Anterior cingulate cortex (tissue), 58 donors: ENCODE measurements at places on chromosomes 1 and 21.

GRCh38 chr1:182927693-182928433 lies 25.1 kb downstream of the SHCBP1L start:
- no peak for DNase-seq

GRCh38 chr1:228008391-228009115 lies 1.8 kb downstream of the WNT3A start:
- DNase-seq: no peak

DNA sequence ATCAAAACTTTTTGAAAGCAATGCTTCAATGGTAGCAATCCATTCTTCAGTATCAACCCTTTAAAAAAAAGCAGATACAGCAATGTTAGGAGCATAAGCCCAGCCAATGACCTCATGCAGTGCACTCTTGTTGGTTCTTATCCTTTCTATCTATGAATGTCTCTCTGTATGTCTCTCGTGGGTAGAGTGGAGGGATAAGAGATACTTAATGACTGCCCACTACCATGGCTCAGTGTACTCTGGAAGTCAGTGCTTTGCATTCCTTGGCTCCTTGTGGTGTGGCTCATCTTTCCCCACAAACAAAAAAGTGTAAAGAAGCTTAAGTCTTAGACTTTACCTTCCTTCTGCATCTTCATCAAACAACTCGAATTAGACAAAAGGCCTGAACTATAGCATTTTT lies 50.3 kb downstream of the PCSK9 start:
- DNase-seq: no peak

GRCh38 chr1:222095606-222096475 lies 354.0 kb upstream of the DUSP10 start:
- no peak for DNase-seq

- no peak for DNase-seq
These were observed 25.0 kb downstream of the PTPN22 start for GRCh38 chr1:113846391-113847035.

- no peak for DNase-seq
These were observed 18.6 kb downstream of the TMPRSS2 start for GRCh38 chr21:41489329-41489728.

GRCh38 chr1:105591681-105592080 lies 1464.8 kb upstream of the PRMT6 start:
- no peak for DNase-seq

DNA sequence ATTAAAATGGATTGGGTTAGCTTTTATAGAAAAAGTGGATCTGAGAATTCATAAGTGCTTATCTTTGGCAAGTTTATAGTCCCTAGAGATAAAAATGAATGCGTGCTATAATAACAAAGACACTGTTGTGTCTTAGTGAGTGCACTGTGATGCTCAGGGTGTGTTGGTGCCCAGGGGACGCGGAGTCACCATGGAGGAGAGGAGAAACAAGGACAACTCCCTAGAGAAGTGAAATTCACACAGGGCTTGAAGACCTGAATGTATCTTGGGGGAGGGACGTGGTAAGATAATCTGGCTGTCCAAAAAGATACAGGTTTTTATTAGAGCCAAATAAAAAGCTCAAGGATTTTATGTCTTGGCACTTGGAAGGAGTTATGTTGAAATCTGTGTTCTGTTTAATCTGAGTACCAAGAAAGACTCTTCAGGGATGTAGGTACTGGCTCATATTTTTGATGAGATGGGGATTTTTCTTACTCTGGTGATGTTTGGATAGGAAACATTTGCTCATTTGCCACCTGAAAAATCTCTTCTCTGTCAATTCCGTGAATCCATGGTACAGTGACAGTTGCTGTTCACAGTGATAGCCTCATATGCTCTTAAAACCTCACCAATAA lies 9.6 kb downstream of the SMYD2 start:
- DNase-seq: no peak

GRCh38 chr1:234533034-234533891 lies 54.3 kb upstream of the TARBP1 start:
- DNase-seq: no peak

DNA sequence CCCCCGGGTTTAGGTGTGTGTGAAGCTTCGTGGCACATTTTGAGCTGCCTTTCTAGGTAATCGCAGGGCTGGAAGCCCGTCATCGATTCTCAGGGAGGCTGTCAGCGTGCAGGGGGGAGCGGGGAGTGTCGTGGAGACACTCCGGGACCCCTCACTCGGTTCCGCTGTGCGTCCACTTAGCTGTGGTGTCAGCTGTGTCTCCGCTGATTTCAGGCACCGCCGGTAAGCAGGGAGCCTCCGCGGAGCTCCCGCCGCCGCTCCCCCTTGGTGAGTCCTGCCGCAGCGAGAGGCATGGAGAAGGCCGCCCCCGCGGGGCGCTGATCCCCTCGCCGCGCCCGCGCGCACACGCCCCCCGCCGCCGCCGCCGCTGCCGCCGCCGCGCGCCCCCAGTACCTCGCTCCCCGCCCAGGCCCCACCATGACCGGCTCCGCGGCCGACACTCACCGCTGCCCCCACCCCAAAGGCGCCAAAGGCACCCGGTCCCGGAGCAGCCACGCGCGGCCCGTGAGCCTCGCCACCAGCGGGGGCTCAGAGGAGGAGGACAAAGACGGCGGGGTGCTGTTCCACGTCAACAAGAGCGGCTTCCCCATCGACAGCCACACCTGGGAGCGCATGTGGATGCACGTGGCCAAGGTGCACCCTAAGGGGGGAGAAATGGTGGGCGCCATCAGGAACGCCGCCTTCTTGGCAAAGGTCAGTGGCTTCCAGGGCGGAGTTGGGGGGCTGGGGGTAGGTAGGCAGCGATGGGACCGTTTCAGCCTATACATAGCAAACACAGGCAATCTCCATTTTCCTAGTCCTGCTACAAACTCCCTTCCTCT lies 995 bp downstream of the VASH2 start:
- DNase-seq: no peak

GRCh38 chr1:2060535-2060934 lies 10.3 kb downstream of the PRKCZ start:
- DNase-seq: no peak

DNA sequence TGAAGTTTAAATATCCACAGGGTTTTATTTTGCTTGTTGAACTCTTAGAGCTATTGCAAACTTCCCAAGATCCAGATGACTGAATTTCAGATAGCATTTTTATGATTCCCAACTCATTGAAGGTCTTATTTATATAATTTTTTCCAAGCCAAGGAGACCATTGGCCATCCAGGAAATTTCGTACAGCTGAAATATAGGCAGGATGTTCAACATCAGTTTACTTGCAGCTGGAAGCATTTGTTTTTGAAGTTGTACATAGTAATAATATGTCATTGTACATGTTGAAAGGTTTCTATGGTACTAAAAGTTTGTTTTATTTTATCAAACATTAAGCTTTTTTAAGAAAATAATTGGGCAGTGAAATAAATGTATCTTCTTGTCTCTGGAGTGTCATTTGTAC lies 32.8 kb upstream of the DDR2 start:
- no peak for DNase-seq

DNA sequence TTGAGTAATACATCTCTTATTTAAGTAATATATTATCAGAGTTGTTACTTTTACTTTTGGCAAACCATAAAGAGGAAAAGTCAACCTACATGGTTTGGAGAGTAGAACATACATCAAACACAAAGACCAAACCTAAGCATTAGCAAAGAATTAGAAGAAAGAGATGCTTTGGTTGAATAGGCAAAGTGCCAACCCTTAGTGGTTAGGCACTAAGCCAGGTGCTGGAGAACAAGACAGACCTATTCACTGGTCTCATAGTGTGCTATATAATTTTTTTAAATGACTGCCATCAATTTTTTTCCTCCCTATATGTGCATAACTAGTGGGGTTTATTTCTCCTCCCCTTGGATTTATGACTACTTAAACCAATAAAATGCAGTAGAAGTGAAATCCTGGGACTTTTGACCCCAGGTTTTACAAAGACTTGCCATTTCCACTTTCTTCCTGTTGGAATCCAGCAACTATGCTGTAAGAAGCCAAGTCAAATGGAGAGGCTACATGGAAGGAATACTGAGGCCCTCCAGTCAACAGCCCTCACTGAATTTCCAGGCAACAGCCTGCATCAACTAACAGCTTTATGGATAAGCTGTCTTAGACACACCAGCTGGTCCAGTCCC lies 69.8 kb upstream of the HAO2 start:
- DNase-seq: no peak

DNA sequence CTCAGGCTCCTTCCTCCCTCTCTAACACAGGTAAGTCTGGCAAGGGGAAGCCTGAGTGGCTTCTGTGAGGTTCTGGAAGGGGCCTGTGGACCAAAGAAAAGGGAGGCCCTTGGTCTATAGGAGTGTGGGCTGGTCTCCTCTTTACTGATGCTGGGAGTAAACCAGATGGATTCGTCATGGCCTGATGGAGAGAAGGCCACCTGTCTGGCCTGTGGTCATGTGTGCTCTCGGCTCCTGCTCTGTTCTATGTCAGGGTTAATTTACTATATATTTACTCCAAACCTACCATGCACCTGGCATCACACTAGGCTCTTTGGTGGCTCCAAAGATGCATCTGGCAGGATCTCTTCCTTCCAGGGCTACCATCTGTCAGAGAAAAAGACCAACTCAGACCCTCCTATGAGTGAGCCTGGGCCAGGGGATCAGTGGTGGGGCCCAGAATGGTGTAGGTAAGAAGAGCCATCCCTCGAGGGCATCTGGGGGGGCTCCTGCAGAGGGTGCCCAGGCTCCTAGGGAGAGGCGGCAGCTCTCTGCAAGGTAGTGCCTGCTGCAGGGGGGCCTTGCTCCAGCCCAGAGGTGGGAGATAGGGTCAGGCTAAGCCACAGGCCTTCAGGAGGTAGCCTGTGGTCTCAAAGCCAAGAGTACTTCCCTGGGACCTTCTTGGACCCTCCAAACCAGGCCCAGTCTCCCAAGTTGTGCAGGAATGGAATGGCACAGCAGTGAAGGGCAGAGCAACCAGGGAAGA lies 68.2 kb upstream of the SELENON start:
- no peak for DNase-seq

DNA sequence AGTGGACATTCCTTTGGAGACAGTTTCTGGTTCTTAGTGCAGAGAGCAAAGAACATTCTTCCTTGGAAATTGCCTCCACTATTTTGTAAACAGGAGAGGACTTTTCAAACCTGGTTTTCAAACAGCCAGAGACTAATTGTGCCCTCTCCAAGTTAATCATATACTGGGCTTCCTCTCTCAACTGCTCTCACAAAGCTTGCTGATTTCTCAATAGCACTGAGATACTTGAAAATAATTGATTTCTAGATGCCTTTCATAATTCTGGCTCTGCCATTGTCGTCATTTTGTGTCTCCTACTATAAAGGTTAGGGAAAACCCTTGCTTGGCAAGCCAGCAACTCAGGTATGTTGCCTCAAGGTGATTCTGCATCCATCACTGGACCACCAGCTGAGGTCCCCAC lies 56.0 kb downstream of the KCNJ15 start:
- DNase-seq: no peak

DNA sequence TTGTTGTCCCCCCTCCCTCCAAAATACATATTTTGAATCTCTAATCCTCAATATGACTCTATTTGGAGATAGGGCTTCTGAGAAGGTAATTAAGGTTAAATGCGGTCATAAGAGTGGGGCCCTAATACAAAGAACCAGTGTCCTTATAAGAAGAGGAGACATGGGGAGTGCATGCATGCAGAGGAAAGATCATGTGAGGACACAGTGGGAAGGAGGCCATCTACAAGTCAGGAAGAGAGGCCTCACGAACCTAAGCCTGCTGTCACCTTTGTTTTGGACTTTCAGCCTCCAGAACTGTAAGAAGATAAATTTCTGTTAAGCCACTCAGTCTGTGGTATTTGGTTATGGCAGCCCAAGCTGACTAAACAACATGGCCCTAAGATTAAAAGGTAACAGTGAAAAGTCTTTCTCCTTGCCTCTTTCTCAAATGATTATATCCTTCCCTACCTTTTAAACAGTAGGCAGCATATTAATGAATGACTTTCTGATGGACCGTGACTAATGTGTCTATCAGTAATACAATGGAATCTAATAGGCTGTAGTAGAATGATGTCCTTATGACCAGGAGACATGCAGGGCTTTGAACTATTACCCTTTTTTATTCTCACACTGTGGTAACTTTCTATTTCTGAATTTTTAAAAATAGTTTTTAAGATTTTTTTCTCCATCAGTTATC lies 40.6 kb upstream of the ST6GALNAC3 start:
- DNase-seq: no peak

GRCh38 chr1:3346478-3346877 lies 108.0 kb upstream of the ARHGEF16 start:
- DNase-seq: no peak

GRCh38 chr1:46086576-46086975 lies 45.9 kb downstream of the PIK3R3 start:
- DNase-seq: no peak

DNA sequence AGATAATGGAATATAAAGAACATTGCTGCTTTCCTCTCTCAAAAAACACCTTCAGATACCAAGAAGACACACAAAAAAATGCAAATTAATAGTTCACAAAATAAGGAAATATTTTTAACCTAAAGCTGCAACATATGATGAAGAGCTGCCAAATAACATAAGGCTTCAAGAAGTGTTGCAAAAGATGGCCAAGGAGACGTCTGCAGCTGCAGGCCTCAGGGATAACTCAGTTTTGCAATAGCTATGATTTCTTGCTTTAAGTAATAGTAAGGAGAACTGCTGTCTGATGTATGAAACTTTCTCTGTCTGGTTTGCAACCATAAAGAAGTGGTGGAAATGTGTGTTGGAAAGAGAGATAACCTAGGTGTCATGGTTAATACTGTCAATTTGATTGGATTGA lies 1237.5 kb downstream of the MRPL39 start:
- DNase-seq: no peak

DNA sequence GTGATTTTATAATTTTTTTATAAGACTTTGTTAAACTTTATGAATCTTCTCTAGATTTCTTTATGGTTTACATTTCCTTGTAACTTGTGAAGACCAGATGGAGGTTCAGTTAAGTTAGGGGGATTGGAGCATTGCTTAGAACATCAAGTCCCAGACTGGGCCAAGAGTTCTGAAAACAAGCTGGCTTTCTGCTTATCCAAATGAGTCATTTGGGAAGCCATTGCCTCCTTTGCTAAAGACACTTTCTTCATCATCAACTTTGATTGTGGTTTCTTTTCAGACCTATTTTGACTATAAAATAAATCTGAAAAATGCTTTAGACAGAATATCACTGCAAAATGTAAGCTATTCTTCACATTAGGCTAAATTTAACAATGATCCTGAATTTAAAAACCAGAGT lies 446.8 kb downstream of the USP25 start:
- no peak for DNase-seq

DNA sequence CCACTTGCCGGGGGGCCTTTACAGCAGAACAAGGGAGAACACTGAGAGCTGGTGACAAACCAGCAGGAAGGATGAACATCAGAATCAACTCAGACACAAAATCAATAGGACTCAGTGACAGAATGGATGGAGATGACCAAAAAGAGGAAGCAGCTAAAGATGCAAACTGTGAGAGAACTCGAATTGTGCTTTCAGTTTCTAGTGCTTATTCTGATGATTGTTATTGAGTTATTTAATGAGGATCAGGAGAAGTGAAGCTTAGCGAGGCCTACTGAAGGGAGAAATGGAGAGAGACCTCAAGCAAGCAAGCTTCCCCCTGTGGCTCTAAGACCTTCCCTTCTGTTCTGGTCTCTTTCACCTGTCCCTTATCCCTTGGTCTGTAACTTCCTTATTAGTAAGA lies 30.3 kb upstream of the TMEM125 start:
- DNase-seq: no peak

- no peak for DNase-seq
These were observed 2.8 kb downstream of the ARMH1 start for GRCh38 chr1:44677201-44677766.
